ENCODE measurements at places on chromosomes 2 and 18.

DNA sequence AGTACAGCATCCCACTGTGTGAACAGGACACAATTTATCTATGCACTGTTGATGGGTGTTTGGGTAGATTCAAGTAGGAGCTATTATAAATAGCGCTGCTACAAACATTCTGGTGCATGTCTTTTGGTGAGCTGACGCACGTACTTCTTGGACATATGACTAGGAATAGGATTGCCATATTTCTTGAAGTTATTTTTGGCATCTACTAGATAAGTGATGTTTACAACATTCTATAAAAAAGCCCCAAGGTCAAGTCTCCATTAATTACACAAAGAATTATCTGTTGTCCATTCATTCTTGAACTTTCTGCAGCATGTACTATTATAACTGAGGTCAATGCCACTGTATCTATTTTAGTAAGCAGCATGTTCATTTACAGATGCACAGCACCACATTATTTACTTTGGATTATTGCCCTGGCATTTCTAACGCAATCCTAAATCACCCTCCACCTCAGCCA lies 225.5 kb upstream of the TMEM200C start:
- DNase-seq = peak; percentile 2

DNA sequence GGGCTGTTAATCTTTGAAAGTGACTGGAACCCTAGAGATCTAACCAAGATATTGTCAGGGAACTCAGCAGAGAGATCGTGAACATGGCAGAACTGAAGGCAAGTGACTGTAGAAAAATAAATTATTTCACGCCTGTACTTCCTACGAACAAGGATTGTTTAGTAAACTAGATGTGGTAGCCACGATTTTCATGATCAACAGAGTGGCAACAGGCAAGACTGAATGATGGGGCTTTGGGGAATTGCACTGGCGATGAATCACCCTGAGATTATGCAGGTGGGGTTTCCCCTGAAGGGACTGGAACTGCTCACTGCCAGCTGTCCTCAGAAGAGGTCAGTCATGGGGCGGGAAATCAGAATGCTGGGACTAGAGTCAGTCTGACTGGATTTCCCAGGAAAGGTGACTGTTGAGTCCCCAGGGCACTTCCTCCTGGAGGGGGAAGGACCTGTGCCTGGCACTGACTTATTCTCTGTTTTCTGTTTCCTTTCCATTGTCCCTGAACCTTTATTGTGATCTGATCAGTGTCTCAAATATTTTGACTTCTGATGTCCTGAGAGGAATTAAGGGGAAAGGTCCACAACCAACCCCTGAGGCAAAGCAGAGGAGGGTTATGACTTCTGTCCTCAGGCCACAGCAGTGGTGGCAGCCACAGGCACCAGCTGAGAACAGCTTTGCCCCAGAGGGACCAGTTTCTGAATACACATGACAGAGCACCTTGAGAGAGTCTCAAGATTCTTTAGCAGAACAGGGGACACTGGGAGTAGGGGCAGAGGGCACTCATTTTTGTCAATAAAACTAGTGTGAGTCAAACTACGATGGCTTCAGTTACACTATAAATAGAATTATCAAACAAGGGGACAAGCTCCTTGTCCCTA lies 70.0 kb downstream of the NAB1 start:
- peak; percentile 65 for DNase-seq

GRCh38 chr2:174748948-174749347 lies 15.3 kb downstream of the CHRNA1 start:
- DNase-seq = peak; percentile 56

GRCh38 chr2:232890536-232890895 lies 20.5 kb downstream of the SNORC start:
- DNase-seq = no peak

DNA sequence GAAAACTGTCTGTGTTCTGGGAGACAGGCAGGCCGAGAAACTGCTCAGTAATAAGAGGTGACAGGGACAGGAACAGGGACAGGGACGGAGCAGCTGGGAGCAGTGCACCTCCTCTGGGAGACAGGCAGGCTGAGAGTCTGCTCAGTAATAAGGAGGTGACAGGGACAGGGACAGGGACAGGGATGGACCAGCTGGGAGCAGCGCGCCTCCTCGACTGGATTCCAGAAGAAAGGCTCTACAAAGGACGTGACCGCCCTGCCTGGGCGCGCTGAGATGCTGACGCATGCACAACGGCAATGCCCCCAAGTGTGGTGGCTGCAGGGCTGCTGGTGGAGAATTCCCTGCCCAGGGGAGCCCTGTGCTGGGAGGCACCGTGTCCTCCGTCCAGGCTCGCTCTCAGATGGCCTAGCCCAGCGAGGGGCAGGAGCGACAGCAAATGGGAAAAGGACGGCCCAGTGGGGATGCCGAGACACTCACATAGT lies 44.2 kb upstream of the PXDN start:
- DNase-seq = no peak

DNA sequence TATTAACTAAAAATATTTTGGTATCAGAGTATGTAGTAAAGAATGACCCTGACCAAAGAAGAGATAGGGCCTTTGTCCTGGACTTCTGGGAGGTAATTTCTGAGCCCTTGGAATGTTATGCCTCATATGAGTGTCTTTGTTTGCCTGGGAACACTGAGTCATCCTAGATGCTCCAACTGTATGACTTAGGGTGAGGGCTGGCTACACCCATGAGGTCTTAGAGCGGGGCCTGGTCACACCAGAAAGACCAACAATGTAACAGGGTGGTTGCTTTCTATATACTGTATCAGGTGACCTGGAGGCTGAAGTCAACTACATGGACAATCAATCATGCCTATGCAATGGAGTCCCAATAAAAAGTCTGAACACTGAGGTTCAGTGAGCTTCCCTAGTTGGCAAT lies 253.1 kb downstream of the MBD2 start:
- peak; percentile 32 for DNase-seq

DNA sequence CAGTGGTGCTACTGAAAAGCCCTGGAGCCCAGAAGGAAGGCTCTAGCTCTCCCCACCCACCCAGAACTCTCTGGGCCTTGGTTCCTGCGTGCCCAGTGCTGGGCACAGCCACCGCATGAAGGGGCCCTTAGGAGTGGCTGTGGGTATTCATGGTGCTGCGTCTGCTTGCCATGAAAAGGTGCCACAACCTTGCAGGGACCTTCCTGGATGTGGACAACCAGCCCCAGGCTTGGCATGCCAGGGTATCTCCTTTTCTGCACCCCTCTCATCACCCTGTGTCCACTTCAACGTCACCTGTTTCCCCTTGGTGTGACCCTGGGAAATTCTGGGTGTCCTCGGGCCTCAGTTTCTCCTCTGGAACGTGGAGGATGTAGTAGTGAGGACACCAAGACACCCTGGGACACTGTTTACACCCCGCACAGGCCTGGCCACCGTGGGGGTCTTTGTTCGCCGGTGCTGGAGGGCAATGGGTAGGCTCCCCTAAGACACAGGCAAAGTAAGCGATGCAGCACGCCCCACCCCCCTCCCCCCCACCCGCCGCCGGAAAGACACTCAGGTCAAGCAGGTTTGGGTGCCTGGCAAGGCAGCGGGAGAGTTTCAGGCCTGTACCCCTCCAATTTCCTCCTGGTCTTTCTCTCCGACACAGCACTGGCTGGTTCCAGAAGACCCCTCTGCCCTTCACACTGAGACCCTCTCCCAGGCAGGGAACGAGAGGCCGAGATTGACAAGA lies 34.8 kb upstream of the TAF1B start:
- no peak for DNase-seq

DNA sequence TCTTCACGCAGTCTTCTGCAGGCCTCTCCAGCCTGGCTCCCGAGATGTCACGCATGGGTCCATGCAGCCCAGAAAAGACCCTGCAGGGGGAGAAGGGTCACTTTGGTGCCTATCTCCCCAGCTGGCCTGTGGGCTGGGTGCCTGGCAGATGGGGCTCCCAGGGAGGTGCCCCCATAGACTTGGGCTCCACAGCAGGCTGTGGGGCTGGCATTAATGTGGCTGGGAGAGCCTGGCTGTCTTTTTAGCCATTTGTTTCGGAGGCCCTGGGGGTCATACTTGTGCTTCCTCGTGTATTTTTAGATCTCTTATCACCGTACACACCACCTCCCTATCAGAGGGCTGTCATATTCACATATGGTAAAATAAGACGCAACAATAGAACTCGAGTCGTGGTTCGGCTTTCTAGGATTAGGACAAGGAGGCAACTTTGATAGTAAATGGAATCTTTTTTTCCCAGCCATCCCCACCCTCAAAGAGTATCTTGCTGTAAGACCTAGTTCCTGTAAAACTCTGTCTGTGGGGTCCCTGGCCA lies 74.5 kb downstream of the LRRFIP1 start:
- DNase-seq = no peak

DNA sequence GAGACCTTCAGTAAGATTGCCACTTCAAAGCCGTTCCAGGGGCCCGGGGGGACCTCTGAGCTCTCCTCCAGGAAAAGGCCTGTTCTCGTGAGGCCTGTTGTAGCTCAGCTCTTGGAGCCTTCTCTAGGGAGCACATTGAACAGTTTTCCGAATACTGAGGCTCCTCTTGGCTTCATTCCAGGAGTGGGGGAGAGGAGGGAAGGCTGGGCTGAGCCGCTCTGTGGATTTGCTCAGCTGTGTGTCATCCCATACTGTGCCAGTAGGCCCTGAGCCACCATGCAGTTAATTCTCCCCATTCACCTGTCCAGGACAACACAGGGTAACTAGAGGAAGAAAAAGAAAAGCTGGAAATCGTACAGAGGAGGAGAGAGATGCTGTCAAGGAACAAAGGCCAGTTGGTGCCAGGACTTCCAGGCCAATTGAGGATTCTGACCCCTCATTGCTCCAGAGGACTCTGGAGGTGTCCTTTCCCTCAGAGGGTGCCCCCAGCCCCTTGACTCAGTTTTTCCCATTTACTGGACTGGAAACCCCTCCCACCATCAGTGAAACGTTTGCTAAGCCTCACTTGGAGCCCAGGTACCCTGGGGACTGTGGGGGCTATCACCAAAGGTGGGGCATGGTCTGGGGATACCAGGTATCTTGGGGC lies 41.4 kb downstream of the HS1BP3 start:
- peak; percentile 88 for DNase-seq

GRCh38 chr2:195428673-195429072 lies 228.4 kb upstream of the SLC39A10 start:
- no peak for DNase-seq

GRCh38 chr2:128818704-128819491 lies 500.2 kb upstream of the HS6ST1 start:
- DNase-seq = no peak

GRCh38 chr18:28439870-28440269 lies 262.9 kb upstream of the CDH2 start:
- DNase-seq = peak; percentile 69

GRCh38 chr2:227872676-227873075 lies 1.2 kb downstream of the DAW1 start:
- no peak for DNase-seq

DNA sequence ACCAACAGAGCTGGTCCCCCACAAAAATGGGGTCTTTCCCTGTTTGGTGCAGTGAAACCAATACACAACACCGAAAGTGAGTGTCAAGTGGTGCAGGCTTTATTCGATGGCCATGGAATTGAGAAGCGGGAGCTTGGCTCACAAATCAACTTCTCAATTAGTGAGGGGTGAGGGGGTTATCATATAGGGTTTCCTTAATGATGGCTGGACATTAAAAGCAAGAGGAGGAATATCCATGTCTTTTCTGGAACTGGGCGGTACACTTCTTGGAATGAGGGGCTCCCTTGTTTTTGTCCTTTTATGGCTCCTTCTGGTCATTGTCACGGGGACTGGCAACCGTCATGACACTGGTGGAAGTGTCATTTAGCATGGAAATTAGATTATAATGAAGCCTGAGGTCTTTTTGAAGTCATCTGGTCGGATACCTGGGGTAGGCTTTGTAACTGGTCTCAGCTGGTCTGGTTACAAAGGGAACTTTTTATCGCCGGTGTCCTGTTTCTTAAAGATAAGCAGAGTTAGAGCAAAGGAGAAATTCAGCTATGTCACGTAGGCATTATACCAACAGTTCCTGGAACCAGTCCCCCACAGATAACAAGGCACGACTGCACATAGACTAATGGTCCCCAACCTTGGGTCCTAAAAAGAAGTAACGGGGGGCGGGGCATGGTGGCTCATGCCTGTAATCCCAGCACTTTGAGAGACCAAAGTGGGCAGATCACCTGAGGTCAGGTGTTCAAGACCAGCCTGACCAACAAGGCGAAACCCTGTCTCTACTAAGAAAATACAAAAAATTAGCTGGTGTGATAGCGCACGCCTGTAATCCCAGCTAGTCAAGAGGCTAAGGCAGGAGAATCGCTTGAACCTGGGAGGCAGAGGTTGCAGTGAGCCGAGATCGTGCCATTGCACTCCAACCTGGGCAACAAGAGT lies 93.5 kb upstream of the NDUFV2 start:
- no peak for DNase-seq

- DNase-seq = no peak
These were observed 298.9 kb upstream of the TRIB2 start for GRCh38 chr2:12417786-12418185.

- peak; percentile 77 for DNase-seq
These were observed 220.1 kb downstream of the HAUS1 start for GRCh38 chr18:46324087-46324955.

DNA sequence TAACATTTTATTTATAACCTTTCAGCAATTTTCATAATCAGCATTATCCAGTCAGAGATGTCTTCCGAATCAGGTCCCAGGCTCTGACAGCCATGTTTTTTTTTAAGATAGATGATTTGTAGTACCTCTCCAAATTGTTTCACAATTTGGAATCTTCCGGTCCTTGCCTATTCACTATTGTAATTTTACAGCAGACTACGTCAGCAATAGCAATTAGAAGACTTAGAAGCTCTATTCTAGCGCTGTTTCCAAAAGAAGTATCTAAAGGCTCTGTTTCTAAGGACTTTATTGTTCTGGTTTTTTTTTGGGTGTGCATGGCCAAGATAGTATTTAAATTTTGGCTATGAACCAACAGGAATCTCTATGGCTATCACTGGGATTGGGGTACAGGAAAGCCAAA lies 94.6 kb upstream of the PELI1 start:
- DNase-seq = no peak

GRCh38 chr18:3036108-3036507 lies 23.2 kb upstream of the LPIN2 start:
- no peak for DNase-seq

DNA sequence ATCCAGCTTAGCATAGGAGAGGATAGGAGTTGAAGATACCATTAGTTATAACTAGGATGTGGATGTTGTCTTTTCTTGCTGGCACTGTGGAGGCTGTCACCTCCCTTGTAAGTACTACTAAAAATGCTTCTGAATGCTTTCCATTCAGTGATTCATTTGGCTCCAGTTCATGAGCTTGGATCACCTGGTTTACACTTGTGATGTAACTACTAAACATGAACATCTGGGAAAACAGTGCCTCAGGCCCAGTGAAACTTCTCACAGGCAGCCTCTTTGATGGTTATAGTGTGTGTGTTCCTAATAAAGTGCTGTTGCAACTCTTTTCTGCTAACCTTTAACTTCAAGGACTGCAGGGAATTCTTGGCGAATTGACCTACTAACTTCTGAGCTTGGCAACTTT lies 13.0 kb upstream of the SLC9A2 start:
- DNase-seq = no peak

DNA sequence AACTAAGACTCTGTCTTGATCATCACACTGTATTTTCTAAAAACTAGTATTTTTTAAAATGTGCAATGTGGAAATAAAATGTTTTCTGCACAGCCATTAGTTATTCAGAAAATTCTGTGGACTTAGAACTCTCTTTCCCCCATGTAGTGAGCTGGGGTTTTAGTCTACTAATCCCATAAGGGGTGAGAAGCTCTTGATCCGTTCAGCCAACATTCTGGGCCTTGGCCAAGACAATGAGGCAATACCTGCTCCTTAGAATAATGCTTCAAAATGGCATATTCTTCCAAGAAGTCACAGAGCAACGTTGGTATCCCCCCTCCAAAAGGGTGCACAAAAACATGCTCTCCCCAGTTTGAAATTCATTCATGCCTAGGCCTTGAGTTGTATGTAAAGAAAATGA lies 4.0 kb downstream of the REEP1 start:
- no peak for DNase-seq

GRCh38 chr2:8329660-8330622 lies 351.9 kb upstream of the ID2 start:
- no peak for DNase-seq

Measured in cardiac fibroblast (primary cell).